ENCODE measurements at places on chromosomes 3 and 15.

- peak; percentile 73 for DNase-seq
Observed at GRCh38 chr15:98842192-98842972, 165.2 kb downstream of the PGPEP1L start.

GRCh38 chr3:69433121-69433968 is 47.5 kb upstream of the FRMD4B start:
- DNase-seq, result peak; percentile 24

- no peak for DNase-seq
Observed at GRCh38 chr3:124775877-124776276, 45.6 kb downstream of the UMPS start.

- DNase-seq, result no peak
Observed at GRCh38 chr3:185722881-185723280, 102.0 kb downstream of the IGF2BP2 start.

GRCh38 chr3:165786013-165786412 is 51.2 kb downstream of the BCHE start:
- DNase-seq, result no peak

DNA sequence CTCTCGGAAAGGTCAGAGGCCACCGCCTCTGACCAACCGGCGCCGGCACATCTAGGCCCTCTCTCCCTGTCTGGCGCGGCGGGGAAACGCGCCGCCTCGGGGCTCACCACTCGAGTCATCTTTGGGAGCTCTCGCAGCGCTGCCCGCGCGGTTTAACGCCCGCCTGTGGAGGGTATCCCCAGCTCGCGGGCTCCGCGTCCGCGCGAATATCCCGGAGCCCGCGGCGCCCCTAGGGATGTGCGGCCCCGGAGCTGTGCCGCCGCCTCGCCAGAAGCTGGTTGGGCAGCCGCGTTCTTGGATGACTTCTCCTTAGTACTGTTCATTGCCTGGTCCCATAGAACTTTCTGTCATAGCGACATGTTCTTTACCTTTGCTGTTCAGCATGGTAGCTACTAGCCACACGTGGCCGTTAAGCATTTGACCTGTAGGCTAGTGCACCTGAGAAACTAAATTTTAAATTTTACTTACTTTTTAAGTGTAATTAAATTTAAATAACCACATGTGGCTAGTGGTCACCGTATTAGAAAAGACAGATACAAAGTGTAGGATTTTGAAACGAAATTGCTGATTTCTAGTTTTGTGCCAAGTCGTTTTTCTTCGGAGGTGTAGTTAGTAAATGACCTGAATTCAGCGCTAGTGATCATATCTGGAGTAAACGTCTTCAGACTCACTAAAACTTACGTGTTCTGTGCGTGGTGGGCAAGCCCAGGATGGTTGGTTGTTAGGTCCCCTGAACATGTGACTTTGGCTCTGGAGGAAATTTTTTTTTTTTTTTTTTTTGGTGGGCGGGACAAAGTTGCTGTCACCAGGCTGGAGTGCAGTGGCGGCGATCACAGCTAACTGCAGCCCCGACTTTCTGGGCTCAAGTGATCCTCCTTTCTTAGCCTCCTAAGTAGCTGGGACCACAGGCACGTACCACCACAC is 835 bp downstream of the ARIH2 start:
- peak; percentile 50 for DNase-seq
